Type B pancreatic cell (in vitro differentiated cells): ENCODE measurements at places on chromosomes 5 and 9. TPM values are rescaled to one million over a fixed set of nuclear protein-coding genes. Genes with fewer than 3 reads are reported as not detected.
A peak's percentile ranks its signal among the peaks of the same experiment; 100 is the strongest.

The NUDT12 gene
- 13.4 and 15.1 TPM in 2 replicates for total RNA-seq

The NXNL2 gene
- total RNA-seq, result 0.58 and 1.8 TPM in 2 replicates

The TRPM6 gene
- 1.4 and 16.9 TPM in 2 replicates for total RNA-seq

The SPINK7 gene
- total RNA-seq, result not detected in 2 replicates

GRCh38 chr9:71245651-71246050 is 124.2 kb upstream of the TRPM3 start:
- H3K4me1 ChIP-seq, result no peaks in the 10 kb centered on the region
- no peaks in the 10 kb centered on the region for H3K36me3 ChIP-seq
- DNase-seq, result no peak
- no peak overlapping the region for H3K27ac ChIP-seq
- H3K27me3 ChIP-seq, result peaks cover 3% of the 10 kb centered on the region

GRCh38 chr9:72363908-72364678 is 915 bp downstream of the ZFAND5 start:
- H3K27me3 ChIP-seq, result no peaks in the 10 kb centered on the region
- H3K27ac ChIP-seq, result peak overlapping the region; percentile 90
- H3K36me3 ChIP-seq, result peaks cover 22% of the 10 kb centered on the region
- peaks cover 28% of the 10 kb centered on the region for H3K4me1 ChIP-seq

GRCh38 chr9:128903079-128903461 is 17.7 kb upstream of the PHYHD1 start:
- H3K27ac ChIP-seq, result no peak overlapping the region
- H3K4me3 ChIP-seq, result no peak overlapping the region
- H3K27me3 ChIP-seq, result no peaks in the 10 kb centered on the region
- peaks cover 13% of the 10 kb centered on the region for H3K36me3 ChIP-seq

DNA sequence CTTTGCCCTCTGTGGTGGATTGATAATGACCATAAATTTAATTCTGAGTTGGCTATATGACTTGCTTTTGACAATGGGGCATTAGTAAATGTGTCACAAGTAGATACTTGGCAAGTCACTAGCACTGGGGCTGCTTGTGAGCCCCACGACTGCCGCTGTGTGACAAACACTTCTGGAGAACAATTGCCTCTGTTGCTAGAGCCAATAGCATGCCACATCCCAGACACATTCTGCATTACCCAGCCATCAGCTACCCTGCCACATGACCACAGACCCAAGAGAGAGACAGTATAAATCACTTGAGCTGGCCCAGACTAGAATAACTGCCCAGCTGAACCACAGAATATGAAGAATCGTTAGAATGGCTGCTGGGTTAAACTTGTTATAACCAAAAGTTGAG is 753.2 kb upstream of the DMAC1 start:
- H3K4me3 ChIP-seq, result no peak overlapping the region
- H3K36me3 ChIP-seq, result no peaks in the 10 kb centered on the region
- peaks cover 5% of the 10 kb centered on the region for H3K4me1 ChIP-seq
- H3K27ac ChIP-seq, result no peak overlapping the region

DNA sequence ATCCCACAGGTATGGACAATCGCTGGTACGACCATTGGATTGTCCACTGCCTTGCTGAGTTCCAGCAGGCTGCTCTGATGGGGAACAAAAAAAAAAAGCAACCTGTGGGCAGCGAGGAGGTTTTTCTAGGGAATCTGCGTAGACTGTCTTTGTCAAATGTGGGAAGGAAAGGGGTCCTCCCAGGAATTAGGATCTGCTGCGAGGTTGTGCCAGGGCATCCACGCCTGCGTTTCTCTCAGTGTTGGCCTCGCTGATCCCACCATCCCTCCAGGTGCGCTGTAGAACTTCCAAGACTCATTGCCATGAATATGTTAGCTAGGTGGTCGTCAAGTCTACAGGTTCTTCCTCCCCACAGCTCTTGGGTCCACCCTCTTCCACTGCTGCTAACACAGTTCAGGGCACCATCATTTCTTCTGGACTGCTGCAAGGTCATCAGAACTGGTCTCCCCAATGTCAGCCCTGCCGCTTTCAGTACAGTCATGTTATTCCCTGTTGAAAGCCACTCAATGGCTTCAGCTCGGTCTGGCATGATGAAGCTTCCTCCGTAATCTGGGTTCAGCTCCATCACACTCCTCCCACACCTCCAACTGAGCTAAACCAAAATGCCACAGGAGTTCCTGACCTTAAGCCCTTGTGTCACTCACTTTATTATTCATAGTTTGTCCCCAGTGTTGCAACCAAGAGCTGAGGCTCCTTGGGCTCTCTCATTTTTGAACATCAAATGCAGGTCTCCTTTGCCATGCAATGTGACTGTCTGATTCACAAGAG is 79.5 kb upstream of the DMRT1 start:
- H3K36me3 ChIP-seq, result no peaks in the 10 kb centered on the region
- no peak overlapping the region for H3K4me3 ChIP-seq
- DNase-seq, result no peak
- no peaks in the 10 kb centered on the region for H3K27me3 ChIP-seq
